T follicular helper cell (primary cell): ENCODE measurements at places on chromosomes 16 and 17.
A peak's percentile ranks its signal among the peaks of the same experiment; 100 is the strongest.

- no peak for DNase-seq
Observed at GRCh38 chr16:54288030-54288834, 1.6 kb upstream of the IRX3 start.

GRCh38 chr16:71205482-71206131 lies 24.9 kb downstream of the HYDIN start:
- no peak for DNase-seq

DNA sequence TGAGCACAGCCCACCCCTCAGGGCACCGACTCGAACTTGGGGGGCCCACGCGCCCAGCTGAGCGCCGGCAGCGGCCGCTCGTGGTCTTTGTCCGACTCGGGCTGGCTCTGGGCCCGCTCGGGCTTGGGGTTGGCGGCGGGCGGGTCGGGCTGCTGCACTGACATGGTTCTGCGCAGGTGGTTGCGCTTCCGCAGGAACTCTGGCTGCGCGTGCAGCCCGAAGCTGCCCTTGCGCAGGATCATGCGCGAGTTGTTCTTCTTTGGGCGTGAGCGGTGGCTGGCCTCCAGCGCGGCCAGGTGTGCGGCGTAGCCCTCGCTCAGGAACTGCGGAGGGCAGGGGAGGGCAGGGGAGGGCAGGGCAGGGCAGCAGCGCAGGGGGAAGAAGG lies 11.1 kb downstream of the PIMREG start:
- DNase-seq, result peak; percentile 13

DNA sequence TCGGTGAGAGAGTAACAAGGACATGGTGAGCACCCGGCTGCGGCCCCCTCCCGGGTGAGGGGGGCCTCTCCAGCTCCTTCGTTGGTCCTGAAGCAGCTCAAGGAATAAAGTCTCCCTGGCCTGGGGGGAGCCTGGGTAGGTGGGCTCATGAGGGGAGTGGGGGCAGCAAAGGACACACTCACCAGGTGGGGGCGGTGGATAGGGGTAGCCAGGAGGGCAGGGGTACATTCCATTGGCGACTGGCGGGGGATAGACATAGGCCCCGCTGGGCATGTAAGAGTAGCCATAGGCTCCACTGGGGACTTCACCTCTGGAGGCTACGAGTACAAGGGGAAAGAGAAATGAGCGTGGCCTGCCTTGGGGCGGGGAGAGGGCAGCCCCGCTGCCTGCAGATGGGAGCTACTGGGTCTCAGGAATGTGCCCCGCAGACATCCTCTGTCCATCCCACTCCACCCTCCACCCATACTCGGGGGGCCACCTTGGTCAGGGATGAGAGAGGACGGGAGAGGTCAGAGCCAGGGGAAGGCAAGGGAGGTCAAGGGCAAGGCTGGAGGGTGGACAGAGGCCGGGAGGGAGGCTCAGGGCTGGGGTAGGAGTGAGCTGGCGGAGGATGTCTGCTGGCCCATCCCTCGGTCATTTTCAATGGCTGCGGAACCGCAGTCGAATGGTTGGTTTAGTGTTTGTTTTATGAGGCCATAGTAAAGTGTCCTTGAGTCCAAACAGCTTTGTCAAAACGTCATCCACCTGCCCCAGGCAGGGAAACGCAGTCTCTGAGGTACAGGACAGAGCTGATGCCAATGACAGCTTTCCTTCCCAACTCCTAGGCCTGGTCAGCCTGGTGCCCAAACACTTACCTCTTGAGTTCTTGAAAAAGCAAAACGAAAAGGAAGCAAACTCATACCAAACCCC lies 3.7 kb upstream of the UNC13D start:
- DNase-seq, result no peak
